ENCODE measurements at places on chromosomes 5 and 9. TPM values are rescaled to one million over a fixed set of nuclear protein-coding genes. Genes with fewer than 3 reads are reported as not detected.

Gene OR1Q1
- total RNA-seq, result not detected

Gene SLC23A1
- total RNA-seq, result 0.28 TPM

Gene PHF24
- total RNA-seq, result 0.48 TPM

Gene TGFBI
- 13.4 TPM for total RNA-seq

Gene PCDHA13
- total RNA-seq, result not detected

Gene ARHGEF37
- total RNA-seq, result 23.6 TPM

Gene CER1
- total RNA-seq, result not detected

Gene TBC1D2
- 56.0 TPM for total RNA-seq

Gene FBP1
- 1.2 TPM for total RNA-seq

Gene C9
- not detected for total RNA-seq

Gene TMEM215
- not detected for total RNA-seq

Gene KCNV2
- total RNA-seq, result not detected

Gene CA9
- total RNA-seq, result 1.6 TPM

Gene PCDHB8
- 0.40 TPM for total RNA-seq

Measured in esophagus mucosa (tissue), 1 donor.